Mesothelial cell of epicardium (in vitro differentiated cells): ENCODE measurements at places on chromosomes 1 and 21.

DNA sequence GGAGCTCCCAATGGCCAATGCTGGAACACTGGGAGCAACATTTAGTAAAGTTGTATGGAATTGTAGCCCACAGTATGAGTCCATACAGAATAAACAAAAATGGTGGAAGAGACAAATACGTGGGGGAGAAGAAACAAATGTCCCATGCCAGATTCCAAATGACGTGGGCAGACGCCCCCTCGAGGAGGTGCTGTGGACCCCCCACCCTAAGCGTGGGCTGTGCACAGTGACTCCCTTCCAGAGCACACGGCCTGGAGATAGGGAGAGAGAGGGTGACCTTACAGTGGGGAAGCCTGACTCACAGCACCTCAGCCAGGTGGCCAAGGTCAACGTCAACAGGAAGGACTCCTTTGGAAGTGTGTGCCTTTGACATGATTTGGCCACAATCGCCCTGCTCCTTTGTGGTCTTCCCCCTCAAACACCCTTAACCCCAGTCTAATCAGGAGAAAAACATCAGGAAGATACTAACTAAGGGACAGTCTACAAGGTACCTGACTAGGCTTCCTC, 13.7 kb upstream of the PDE9A start:
- no peak for DNase-seq

DNA sequence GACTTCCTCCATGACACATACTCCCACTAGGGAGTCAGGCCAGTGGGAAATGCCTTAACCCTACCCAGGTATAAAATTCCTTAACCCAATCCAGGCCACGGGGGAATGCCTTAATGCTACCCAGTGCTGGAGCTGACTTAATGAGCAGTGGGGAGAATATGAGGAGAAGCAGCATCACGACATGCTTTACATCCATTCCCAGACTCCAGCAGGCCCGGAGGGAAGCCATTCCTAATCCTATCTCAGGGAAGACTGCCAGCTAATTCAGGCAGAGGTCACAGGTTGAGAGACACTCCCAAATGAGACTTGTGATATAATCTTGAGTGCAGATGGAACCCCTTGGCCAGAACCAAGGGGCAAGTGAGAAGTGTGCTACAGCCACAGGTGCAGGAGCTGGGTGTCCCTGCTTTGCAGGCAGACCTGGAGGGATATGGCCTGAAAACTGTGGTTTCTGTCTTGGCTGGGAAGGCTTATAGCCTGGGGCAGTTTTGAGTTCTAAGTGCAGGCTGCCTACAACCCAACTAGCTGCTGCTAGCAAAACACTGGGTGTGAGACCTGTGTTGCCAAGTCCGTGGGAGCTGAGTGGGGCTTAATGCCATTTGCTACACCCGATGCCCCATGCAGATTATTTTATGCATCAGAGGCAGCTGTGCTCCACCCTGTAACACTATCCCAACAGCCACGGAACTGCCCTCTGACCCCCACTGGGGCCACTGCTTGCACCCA, 45.1 kb upstream of the GUCA2A start:
- DNase-seq, result no peak

- DNase-seq, result no peak
Observed at GRCh38 chr1:230626232-230626631, 16.0 kb upstream of the COG2 start.

DNA sequence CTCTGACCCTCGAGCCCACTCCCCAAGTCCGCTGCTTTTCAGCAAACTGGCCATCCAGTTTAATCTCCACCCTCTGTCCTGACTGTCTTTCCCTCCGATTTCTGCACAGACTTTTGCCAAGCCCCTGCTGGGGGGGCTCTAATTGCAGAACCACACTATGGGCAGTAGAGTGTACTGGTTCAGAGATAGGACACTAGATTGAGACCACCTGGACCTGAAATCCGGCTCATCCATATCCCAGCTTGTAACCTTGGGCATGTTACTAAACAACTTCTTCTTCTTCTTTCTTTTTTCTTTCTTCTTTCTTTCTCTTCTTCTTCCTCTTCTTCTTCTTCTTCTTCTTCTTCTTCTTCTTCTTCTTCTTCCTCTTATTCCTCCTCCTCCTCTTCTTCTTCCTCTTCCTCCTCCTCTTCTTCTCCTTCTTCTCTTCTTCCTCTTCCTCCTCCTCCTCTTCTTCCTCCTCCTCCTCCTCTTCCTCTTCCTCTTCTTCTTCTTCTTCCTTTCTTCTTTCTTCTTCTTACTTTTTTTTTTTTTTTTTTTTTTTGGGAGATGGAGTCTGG, 7.7 kb downstream of the LRRC71 start:
- DNase-seq, result no peak

- DNase-seq, result no peak
Observed at GRCh38 chr1:210624722-210625121, 296.0 kb downstream of the HHAT start.

DNA sequence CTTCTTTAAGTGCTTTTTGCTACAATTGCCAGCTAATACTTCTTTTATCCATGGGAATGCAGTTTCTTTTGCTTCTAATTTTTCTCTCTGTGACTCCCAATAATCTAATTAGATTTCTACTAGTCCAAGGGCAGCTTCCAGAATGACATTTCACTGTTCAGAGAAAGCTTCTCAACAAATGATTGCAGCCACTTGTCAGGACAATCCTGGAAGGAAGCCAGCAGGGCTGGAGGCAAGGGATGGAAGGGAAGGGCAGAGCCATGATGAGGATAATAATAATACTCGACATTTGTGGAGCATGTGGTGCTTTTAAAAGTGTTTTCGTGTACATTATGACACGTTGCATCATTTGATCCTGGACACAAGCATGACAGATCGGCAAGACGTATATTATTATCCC, 19.4 kb downstream of the F11R start:
- no peak for DNase-seq

DNA sequence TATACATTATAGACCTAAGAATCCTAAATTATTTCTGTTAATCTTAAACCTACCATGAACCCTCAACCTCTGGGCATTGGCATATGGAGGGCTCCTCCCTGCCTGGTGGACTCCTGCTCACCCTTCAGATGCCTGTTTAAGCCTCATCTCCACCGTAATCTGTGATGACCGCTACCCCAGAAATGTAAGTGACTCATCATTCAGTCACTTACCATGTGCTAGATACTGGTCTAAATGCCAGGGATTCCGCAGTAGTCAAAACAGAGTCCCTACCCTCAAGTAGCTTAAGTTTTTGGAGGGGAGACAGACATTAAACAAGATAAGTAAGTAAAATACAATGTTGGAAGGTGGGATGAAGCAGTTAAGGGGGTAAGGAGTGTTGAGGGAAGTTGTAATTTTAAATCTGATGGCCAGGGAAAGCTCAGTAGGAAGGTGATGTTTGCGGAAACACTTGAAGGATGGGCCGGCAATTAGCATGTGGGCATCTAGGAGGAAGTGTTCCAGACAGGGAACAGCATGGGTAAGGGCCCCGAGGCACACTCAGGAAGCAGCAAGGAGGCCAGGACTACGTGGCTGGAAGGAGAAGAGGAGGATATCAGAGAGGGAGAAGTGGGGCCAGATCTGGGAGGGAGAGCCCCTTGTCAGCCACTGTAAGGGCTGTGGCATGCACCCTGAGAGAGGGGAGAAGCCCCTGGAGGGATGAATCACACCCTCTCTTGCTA, 141.7 kb upstream of the HOOK1 start:
- no peak for DNase-seq

- DNase-seq, result no peak
Observed at GRCh38 chr1:46134660-46135331, 2.4 kb upstream of the PIK3R3 start.

DNA sequence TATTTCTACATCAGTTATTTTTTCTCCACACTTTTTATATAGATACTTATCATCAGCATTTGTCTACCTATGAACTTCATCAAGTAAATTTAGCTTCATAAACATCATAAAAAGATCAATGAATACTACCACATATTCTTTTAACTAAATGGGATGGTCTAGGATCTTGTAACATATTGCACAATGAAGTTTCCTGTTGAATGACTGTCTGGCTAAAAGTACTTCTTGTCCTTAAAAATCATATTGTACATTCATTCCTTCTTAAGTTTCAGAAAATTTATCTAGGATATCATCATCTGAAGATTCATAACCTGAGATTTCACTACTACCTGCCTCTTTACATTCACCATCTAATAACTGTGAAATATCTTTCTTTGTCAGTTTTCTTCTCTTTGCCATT, 69.0 kb downstream of the MAGI3 start:
- no peak for DNase-seq

DNA sequence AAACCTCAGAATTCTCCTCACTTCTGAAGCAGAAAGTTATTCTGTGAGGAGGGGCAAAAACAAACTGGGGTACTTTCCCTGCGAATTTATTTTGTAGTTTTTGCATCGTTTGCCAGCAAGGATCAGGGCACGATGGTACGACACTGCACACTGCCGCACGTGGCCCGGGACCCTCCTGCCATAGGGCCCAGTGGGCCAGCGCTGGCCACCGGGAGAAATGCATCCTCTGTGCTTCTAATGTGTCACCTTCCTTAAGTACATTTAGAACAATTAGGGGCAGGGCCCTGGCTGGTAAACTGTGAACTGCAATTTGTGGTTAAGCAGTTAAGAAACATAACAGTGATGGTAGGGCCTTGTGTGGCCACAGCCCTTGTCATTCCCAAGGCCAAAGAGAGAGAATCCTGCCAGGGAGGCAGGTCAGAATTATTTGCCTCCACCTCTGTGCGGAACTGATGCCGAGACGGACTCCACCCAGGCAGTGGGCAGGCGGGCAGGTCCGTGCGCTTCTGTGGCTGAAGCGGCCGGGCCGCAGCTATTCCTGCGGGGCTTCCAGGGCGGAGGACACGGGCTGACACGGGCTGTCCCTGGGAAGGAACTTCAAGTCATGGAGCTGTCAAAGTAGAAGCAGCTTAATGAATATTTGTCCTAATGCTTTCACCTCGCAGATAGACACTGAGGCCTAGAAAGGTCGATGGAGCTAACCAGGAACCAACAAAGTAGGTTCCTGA, 12.5 kb downstream of the GPR137B start:
- no peak for DNase-seq

DNA sequence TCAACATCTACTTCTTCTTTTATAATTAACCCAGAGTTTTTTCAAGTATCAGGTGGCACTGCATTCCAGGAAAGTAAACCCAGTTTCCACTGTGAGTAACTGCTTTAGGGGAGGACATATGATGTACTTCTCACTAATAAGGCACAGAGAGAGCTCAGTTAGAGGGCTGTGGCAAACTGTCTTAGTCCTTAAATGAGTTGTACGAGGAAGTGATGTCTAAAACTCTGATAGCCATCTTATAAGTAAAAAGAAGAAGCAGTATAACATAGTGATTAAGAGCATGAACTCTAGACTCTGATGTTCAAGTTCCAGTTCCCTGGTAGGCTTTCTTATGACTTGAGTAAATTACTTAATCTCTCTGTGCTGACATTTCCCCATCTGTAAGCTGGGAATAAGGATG, 58.7 kb upstream of the PTGS2 start:
- DNase-seq, result no peak

GRCh38 chr1:176559878-176560277, 96.9 kb downstream of the PAPPA2 start:
- DNase-seq, result peak; percentile 69

- DNase-seq, result no peak
Observed at GRCh38 chr1:233368106-233368788, 40.7 kb downstream of the MAP3K21 start.

DNA sequence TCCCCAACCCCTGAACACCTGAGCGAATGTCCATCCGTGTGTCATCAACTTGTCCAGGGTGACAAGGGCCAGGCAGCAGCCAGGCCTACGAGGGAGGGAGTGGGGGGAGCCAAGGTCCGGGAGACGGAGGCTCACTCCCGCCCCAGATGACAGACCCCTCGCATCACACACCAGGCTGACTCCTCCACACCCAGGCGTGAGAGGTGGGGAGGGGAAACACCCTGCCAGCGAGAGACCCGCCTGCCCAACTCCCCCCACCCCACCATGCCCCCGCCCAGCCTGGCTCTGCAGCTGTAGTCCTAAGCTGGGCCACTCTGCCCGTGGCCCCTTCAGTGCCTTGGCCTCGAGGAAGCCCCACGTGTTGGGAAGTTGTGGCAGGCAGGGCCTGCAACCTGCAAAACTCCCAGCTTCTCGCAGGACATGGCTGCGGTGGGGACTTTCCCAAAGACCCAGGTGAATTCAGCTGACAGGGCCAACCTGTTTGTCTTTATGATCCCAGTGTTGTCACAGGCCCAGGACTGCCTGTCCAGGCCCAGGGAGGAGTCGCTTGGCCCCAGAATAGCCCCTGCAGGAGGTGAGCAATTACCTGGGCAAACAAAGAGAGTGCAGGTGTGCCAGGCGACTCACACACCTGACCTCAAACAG, 62.9 kb downstream of the RIPK4 start:
- DNase-seq, result no peak

DNA sequence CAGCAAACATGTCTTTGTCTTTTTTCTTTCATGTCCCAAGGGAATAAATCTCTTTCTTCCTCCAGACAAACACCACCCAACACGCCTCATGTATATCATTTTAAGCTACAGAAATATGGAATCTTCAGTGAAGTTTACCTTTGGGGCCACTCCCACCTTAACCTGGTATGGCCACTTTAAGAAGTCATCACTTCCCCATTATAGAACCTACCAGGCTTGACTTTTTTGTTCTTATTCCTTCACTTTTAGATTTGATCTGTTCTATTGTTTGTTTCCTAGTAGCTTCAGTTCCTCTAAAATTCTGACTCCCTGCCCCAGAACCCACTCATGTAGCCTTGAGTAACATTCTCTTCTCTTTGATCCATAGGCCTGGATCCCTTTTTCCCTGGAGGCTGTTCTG, 226.3 kb downstream of the HLX start:
- no peak for DNase-seq

DNA sequence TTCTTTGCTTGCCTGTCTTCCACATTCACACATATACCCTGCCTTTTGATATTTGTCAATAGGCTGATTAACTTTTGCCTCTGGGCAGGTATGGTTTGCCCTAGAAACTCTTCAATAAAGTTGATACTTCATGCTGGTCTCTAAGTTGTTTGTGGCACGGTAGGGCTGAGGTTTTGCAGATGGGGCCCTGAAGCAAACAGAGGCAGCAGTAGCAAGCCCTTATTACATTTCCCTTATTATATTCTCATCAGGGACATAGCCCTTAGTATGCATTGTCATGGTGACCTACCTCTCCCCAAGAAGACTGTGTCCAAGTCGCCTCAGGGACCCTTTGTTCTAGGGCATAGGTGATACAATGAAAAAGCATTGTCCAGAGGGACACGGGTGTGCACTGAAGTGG, at the start of gene OR6P1:
OR6P1 (minus strand) TSS at position 101 of the 400 bp plus-strand sequence. CDS start 6,976 bp downstream, outside the sequence.
- DNase-seq, result no peak

GRCh38 chr21:32329776-32330175, 31.1 kb downstream of the MRAP start:
- no peak for DNase-seq

DNA sequence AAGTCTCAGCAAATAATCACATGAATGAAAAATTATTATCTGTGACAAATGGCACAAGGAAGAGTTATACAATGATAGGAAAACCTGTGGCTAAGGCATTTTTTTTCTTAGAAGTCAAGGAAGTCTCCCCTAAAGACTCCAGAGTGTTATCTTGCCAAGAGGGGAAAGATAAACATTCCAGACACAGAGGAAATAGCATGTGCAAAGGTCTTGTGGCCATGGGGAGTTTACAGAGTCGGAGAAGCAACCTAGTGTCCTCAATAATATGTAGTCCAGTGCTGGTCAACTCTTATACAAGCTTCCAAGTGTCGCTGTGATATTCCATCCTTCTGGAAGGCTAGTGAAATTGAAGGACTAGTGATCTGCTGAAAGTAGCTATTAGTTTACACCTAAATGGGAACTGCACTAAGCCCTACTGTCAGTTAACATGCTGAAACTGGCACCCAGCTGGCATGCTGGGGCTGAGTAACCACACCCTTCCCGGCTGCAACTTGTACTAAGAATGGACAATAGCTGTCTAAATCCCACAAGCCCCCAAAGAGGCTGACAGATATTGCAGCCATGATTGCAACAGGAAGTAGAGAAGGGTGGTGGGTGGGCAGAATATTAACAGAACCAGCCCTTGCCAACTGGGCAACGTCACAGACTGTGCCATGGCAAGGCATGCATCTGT, 11.5 kb upstream of the ATP1B1 start:
- DNase-seq, result no peak
